Colonic mucosa (tissue), 4 donors: ENCODE measurements at places on chromosomes 3 and 15.

DNA sequence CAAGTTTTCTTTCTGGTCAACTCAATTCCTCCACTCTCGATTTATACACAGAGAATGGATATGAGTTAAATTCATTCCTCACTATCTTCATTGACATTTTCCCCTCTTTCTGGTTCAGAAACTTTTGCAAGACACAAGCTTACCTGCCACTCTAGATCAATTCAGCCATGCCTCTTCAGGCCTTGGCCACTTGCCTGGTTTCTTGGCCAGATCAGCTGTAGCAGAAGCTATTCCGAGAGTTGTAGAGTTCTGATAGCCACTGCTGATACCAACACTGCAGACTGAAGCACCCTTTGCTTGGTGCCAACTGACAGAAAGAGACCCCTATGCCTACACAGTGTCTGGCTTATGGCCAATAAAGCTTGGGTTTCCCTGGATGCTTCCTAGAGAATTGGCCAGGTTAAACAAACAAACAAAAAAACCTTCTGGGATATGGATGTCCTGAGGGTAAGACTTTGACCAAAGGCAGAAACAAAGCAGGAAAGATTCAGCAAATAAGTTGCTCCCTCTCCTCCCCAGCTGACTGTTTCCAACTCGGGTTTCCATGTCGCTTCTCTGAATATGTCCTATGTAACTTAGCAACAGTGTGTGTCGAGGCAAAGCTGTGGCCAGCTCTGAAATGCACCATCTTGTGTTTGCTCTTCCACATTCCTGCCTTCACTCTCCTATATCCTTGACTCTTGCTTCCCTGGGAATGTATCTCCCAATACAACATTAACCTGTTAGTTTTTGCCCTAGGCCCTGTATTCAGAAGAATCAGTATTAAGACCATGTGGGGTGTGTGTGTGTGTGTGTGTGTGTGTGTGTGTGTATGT lies 521.6 kb downstream of the EPHA3 start:
- no peak for DNase-seq

DNA sequence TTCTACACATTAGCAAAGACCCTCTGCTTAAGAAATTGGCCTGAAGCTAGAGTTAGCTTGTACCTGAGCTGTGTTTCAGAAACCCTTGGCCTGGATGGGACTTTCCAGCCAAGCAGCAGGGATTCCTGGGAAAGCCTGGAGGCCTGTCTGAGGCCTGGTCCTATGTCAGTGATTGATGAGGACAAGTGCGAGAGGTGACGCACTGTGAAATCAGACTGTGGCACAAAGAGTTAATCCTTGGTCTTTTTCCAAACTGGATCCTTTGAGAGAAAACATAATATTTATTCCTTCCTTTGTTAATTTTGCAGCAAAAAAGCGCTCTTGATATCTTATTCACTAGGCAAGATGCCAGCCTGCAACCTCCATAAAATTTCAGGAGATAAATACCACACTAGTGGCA lies 225.0 kb upstream of the ATP11B start:
- DNase-seq = no peak

DNA sequence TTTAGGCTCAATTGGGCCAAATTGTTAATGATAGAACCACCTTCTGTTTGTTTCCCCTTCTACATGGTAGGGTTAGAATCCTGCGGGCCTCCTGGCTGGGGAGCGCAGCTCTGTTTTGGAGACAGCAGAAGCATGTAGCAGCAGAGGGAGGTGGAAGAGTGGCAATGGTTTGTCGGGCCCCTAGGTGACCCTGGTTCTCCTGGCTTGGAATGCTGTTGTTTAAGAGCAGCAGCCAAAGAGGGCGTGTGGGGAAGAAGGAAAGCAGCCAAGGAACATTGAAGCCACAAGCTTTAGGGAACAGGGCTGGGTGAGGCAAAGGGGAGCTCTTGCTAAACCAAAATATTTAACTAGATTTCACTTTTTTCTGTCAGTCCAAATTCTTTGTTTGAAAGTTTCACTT lies 213.7 kb upstream of the NR2E3 start:
- DNase-seq = no peak

DNA sequence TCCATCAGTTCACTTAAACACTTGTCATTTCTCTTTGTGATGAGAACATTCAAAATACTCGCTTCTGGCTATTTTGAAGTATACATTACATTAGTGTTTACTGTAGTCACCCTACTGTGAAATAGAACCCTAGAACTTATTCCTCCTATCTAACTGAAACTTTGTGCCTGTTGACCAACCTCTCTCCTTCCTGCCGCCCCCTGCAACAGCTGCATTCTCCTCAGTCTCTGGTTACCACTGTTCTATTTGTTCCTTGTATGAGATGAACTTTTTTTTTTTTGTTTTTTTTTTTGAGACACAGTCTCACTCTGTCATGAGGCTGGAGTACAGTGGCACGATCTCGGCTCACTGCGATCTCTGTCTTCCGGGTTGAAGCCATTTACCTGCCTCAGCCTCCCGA lies 2.9 kb downstream of the RAD51 start:
- no peak for DNase-seq

- no peak for DNase-seq
Measured at GRCh38 chr3:33278163-33278562, 921 bp downstream of the FBXL2 start.

DNA sequence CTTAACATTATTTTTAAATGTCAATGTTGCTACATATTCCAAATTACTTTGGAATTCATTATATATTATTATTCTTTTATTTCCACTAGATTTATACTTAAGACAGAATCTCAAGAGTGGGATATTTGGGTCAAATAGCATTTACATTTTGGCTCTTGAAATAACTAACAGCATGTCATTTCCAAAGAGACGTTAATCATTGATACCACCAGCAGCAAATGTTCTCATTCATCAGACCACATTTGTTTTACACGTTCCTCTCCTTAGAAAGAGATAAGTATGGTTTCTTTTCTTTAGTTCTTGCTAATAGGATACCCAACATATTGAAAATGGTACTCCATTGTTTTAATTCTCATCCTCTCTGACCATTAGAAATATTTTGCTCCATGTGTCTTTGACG lies 229.8 kb downstream of the LPP start:
- DNase-seq = no peak

GRCh38 chr15:75200765-75201615 lies 692 bp upstream of the C15orf39 start:
- peak; percentile 87 for DNase-seq

DNA sequence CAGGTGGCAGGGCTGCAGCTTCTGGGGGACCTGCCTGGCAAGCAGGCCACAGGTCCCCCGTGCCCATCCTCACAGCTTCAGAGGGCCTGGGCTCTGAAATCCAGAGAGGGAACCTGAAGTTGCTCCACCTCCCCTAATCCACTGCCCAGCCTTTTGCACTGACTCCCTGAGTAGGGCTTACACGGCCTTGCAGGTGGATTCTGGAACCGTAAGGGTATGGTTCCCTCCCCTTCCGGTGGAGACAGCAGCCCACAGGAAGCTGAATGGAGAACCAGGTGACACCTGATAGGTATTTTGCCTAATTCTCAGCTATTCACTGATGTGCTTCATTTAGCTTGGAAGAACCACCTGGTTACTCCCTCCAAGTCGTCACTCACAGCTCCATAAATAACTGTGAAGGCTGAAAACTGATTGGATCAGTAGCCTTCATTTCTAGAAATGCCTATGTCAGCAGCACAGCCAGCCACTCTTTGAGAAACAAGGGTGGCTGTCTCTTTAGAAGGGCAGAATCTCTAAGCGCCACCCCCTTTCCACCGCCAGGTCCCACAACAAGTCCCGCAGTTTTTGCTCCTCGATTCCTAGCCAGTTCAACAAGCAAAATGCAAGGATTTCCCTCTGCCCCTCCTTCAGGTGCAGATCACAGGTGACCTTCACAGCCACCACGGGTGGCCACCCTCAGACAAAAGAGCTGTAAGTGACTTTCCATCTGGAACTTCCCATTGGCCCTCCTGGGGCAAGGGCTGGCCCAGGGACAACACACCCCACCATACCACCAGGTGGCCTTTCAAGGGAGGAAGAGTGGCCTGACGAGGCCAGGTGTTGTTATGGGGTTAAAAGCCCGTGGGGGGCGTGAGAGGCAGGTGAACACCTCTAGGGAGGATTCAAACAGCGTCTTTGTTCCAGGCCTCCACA lies 112.9 kb downstream of the SEC22A start:
- DNase-seq = no peak

DNA sequence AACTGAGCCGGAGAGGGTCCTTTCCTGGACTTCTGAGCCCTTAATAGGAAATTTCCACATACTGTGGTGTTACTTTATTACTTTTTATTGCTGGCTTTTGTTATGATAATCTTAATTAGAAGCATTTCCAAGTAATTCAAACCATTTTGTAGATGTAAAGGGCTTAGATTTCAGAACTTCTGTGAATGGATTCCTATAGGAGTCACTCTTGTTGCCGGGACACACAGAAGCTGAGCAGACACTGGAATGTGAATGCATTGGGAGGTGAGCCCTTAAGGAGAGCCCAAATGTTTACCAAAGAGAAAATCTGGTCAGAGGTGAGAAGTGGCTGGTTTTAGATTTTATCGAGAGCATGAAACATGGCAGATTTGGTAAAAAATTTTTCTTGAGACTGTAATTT lies 87.4 kb downstream of the FNDC3B start:
- no peak for DNase-seq

GRCh38 chr15:89200182-89200581 lies 21.2 kb downstream of the RLBP1 start:
- DNase-seq = no peak

DNA sequence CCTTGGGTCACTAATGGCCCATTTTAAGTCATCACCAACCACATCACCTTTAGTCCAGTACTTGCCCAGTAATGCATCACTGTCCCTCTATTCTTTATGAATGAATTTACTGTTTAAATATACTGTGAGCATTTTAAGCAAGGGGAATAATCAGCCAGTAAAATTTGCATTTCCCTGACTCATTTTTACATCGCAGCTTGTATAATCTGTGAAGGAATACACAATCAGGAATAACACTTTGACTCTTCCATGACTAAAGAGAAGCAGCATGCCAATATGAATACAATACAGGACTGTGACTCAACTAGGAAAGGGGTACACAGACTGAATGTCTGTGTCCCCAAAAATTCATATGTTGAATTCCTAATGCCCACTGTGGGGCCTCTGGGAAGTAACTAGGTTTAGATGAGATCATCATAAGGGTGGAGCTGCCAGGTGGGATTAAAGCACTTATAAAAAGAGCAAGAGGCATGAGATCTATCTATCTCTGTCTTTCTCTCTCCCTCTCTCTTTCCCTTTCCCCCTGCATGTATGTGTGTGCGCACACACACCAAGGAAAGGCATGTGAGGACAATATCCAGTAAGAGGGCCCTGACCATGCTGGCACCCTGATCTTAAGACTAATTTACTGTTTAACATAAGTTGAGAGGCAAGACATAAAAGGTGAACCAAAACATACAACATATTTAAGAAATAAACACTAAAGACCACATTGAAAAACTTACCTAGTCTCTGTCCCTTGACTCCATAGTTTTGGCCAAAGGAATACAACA lies 12.1 kb downstream of the B4GALT4 start:
- DNase-seq = no peak

DNA sequence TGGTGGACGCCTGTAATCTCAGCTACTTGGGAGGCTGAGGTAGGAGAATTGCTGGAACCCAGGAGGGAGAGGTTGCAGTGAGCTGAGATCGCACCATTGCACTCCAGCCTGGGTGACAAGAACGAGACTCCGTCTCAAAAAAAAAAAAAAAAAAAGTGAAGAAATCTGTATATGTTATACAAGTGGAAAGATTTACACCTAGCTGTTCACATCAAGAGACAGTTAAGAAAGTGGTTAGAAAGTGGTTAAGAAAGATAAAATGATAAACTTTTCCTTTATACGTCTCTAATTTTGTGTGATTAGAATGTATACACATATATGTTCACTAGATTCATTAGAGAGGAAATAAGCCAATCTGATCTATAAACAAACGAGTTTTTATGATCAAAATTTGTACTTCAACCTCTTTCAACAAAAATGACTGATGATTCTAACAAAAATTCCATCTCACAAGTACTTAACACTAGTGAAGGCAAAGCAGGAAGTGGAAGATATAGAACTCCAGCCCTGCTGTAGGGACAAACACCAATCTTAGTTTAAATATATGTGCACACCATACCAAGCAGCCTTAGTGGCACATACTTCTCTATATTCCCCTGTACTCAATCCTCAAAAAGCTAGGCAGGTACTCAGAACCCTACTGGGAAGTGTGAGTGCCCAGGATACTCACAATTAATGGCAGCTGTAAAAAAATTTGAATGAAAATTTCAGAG lies 51.2 kb downstream of the RAF1 start:
- no peak for DNase-seq

DNA sequence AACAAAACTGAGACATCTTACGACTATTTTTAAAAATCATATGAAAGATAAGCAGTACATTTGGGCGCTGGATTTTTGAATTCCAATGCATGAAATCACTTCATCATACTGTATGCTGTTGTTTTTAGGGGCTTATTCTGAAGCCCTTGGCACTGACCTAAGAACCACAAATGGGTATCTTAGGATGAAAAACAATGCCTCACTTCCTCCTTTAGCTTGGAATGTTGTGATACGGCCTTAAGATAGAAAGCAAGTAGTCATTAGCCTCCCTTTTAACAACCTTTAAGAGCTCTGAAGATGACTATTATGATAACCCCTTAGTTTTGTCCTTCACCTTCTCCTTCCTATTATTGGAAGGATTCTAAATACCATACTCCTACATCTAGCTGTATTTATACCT lies 289.8 kb downstream of the ARPP21 start:
- DNase-seq = no peak

GRCh38 chr15:31470756-31471155 lies 144.1 kb downstream of the KLF13 start:
- DNase-seq = peak; percentile 4

- no peak for DNase-seq
Measured at GRCh38 chr15:69154684-69155083, 5.8 kb upstream of the GLCE start.

GRCh38 chr3:153414982-153415381 lies 253.0 kb downstream of the RAP2B start:
- DNase-seq = no peak

GRCh38 chr3:159922193-159922840 lies 66.3 kb upstream of the IL12A start:
- no peak for DNase-seq

GRCh38 chr3:23405081-23405480 lies 202.0 kb downstream of the UBE2E2 start:
- DNase-seq = no peak

DNA sequence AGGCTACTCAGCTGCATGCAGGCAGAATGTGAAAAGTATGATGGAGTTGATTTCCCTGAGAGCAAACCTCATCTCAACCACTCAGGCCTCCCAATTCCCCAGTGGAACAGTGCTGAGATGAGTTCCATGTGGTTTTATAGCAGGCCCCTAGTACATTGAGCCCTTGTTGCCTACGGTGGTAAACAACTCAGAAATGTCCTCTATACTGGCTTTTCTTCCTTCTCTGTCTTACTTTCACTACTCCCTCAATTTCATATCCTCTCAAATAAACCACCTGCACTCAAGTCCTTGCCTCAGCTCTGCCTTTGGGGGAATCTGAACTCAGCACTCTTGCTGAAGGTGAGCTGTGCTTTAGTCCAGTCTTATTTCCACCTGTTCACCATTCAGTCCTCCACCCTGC lies 399.9 kb downstream of the PDCD6IP start:
- DNase-seq = no peak
